ENCODE measurements at places on chromosomes 3 and 15. TPM values are rescaled to one million over a fixed set of nuclear protein-coding genes. Genes with fewer than 3 reads are reported as not detected.
A peak's percentile ranks its signal among the peaks of the same experiment; 100 is the strongest.

DNA sequence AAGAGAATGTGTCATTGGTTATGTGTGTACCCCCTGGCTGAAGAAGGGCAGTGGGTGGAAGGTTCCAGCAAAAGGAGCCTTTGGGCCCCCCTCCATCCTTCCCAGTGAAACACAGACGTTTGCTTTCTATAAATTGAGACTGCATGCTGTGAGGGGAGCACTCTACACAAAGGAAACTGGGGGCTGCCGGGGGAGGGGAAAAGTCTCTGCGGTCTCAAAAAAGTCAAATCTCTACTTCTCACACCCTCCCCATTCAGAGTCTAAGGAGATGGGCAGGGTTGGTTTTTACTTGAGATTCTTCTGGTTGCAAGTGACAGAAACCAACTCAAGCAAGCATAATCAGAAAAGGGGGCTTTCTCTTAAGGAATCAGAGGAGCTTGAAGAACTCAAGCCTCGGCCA is 50.1 kb upstream of the TLE3 start:
- no peak for ATAC-seq

DNA sequence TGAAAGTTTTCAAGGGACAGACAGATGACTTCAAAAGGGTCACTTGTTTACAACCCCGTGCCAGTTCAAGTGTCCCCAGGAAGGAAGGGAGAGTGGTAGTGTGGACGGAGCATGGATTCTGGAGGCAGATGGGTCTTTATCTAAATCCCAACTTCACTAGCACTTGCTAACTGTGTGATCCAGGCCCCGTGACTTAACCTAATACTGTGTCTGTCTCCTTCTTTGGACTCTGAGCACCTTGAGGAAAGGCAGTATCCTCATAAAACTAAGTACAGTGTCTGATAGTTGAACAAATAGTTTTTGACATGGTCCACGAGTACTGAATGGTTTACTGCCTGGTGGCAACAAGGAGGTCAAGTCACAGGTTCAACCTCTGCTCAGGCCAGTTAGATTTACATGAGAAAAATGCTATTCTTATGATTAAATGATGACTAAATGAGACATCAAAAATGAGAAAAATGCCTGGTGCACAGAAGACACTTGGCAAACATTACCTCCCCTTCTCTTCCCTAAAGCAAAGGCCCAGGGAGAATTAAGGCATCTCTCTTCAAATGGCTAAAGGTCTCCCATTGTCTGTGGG is 48.9 kb downstream of the ABCC5 start:
- no peak for ATAC-seq

- ATAC-seq = peak; percentile 56
Measured at GRCh38 chr15:99963096-99963825, 230.0 kb upstream of the LYSMD4 start.

GRCh38 chr3:113142476-113142875 is 68.9 kb upstream of the BOC start:
- no peak for ATAC-seq

GRCh38 chr15:84103345-84103744 is 132.2 kb upstream of the GOLGA6L4 start:
- ATAC-seq = no peak

GRCh38 chr15:93124126-93124525 is 35.1 kb upstream of the RGMA start:
- ATAC-seq = no peak

DNA sequence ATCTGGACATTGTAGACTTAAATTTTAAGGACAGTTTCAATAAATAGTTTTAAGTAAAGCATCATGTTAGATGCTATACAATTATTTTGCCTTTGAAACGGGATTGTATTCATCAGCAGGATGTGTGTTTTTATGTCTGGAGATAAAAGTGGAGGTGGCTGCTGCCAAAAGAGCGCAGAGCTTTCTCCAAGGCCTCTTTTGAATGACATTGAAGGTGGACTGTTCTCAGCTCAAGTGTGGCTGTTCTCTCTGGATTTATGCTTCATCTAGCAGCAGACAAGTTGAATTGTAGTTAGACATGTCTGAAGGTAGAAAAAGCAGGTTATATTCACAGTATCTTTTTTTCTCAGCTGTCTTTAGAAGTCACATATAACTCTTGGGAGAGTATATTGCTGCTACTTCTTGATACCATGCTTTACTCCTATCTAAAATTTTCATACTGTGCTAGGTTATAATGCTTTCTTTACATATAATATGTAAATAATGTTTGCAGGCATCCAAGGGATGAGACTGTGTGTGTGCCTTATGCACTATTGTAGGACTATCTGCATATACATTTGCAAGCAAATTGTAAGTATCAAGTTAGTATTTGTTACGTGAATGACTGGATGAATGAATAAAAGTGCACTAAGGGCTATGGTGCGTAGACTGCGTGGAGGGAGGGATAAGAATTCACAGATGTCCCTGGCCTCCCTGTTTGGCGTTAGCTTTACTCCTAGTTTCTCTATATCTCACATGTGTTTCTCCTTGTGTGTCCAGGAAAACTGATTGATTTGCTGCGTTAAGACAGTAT is 340.1 kb downstream of the NAALADL2 start:
- no peak for ATAC-seq

DNA sequence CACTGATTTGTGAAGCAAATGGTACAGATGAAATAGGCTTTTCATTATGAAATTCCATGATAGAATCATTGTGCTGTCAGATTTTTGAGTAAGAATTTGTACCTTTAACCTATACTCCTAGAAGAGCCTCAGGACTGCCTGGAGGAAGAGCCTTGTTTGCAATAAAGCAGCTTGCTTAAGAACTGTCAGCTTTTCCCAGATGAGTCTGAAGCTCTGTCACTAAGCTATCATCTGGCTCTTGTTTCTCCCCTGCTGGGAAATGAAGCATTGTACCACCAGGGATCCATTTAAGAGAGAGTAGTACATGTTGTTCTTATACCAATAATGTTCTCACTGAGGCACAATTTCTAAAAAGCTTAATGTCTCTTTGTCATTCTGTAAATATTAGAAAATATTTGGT is 85.1 kb upstream of the FLNB start:
- ATAC-seq = no peak

DNA sequence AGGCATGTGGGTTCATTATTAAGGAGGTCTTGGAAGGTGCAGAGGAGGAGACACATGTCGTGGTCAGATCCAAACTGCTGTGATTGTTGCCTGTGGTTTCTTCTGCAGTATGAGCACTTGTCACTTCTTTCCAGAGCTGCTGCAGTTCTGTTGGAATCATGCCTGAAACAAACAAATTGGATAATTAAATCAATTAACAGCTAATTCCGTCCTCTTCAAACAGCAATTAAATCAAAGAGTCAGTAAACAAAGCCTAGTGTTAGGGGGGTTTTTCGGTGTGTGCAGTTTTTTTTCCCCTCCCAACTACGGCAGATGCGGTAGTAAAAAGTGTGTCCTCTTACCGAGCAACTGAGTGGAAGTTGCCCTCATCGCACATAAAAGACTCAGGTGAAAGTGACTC is 542.2 kb downstream of the FOXP1 start:
- ATAC-seq = no peak

- no peak for ATAC-seq
Measured at GRCh38 chr15:26983822-26984221, 12.8 kb downstream of the GABRG3 start.

GRCh38 chr15:91186904-91187656 is 87.0 kb downstream of the SV2B start:
- no peak for ATAC-seq

DNA sequence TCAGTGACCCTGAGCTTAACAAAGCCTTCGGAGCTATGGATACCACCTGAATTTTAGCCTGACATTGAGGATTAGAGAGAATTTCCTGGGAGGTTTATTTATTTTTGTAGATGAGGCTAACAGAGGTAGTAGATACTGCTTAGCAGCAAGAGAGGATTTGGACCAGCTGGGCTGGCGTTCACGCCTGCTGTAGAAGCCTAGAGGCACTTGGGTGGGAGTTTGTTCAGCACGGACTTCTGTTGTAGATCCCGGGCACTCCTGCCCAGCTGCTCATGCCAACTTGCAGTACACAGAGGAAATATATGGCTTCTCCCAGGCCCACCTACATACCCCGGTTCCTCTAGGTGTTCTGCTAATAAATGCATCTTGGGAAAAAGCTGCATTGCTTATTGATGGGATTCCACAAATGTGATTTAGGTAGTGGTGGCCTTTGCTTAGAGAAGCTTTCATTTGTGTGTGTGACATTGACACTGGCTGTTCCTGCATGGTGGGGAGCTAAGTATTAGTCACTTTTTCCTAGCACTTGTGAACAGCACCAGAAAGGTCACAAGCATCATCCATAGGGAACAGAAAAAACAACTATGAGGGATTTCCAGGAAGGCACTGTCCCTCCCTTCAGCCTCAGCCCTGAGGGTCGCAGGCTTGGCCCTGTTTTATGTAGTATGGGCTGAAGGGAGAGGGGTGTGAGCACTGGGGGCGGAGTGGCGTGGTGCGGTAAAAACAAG is 324.8 kb upstream of the LRRFIP2 start:
- no peak for ATAC-seq

- ATAC-seq = no peak
Measured at GRCh38 chr3:46427916-46428833, 21.1 kb downstream of the CCRL2 start.

GRCh38 chr15:27730868-27731267 is 368.2 kb downstream of the OCA2 start:
- no peak for ATAC-seq

GRCh38 chr15:76208084-76208785 is 103.0 kb downstream of the ETFA start:
- no peak for ATAC-seq

- ATAC-seq = no peak
Measured at GRCh38 chr15:78933823-78934654, 10.8 kb downstream of the CTSH start.

- no peak for ATAC-seq
Measured at GRCh38 chr3:58474967-58475578, 16.8 kb upstream of the KCTD6 start.

DNA sequence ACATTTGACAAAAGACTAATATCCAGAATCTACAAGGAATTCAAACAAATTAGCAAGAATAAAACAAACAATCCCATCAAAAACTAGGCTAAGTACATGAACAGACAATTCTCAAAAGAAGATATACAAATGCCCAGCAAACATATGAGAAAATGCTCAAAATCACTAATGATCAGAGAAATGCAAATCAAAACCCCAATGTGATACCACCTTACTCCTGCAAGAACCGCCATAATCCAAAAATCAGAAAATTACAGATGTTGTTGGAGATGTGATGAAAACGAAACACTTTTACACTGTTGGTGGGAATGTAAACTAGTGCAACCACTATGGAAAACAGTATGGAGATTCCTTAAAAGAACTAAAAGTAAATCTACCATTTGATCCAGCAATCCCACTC is 79.4 kb downstream of the SNTN start:
- ATAC-seq = no peak

DNA sequence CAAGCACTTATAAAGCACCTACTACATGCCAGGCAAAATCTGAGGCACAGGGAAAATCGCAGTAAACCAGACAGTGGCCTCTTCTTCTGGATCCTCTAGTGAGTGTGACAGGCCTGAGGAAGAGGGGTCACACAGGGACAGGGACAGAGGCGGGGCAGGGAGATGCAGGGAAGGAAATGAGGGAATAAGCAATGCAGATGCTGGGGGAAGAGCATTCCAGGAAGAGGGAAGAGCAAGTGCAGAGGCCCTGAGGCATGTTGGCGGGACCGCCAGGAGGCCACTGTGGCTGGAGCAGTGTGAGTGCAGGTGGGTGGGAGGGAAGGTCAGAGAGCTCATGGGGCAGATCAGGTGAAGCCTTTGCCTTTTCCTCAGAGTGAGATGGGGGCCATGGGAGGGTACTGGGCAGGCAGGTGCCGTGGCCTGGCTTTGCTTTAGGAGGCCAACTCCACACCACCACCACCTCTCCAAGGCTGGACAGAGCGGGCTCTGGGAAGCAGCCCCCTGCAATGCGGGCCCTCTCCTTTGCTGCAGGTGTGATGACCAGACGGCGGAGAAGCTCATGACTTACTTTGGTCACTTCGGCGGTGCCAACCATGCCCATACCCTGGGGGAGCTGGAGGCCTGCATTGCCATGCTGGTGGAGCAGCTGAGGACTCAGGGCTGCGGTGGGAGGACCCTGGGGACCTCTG is 26.8 kb upstream of the GP9 start:
- no peak for ATAC-seq

GRCh38 chr3:179933080-179933479 is 103.7 kb downstream of the PEX5L start:
- no peak for ATAC-seq

DNA sequence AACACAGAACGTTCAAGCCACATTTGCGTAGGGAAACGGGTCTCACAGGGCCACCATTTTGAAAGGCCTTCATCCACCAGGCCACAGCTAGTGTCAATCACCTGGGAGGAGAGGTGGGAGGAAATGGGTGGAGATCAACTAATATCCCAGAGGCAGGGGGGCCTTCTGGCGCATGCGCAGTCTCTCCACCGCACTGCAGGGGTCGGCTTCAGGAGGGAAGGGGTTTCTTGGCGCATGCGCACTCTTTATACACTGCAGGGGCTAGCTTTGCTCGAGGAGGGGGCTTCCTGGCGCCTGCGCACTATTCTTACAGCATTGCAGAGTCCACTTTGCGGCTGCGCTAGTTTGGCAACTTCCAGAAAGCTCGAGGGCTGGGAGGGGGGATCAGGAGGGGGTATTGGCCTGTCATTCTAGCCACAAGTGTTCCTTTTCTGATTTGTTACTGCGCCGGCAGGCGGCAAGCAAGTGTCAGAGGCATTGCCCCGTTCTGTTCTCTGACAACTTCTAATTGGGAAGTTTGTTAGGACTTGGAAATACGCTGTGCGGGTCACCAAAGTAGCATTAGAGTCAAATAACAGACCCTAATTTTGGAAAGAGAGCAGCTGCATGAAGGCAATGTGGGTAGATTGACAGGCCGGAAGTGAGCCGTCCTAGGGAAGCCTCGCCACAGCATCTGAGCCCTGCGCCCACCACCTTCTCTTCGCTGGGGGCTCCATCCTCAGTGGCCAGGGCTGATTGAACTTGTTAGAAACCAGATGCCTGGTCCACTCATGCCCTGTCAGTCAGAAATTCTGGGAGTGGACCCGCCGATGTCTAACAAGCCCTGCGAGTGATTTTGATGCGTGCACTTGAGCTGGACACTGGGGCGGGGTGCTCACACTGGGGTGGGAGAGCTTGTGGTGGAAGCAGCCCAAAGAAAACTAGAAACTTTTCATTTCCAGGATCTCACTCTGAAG is 173.5 kb upstream of the NDN start:
- ATAC-seq = no peak

GRCh38 chr3:105317841-105318240 is 48.9 kb upstream of the ALCAM start:
- ATAC-seq = no peak

Gene ZIC1
- 0.36 TPM for total RNA-seq

Gene PIERCE2
- not detected for total RNA-seq

Gene ZPLD1
- not detected for total RNA-seq

Gene PARP15
- 0.56 TPM for total RNA-seq

Gene EHD4
- total RNA-seq = 32.0 TPM

Gene PLCH1
- total RNA-seq = 0.40 TPM

Gene DHFR2
- 2.2 TPM for total RNA-seq

Gene GOLGA8S
- 0.24 TPM for total RNA-seq

Gene TNFSF10
- 40.2 TPM for total RNA-seq

Gene TM4SF1
- 125 TPM for total RNA-seq

Gene TMC3
- not detected for total RNA-seq

Data from esophagus mucosa (tissue), 1 donor.